ENCODE measurements at places on chromosomes 7 and 10.
A peak's percentile ranks its signal among the peaks of the same experiment; 100 is the strongest.

DNA sequence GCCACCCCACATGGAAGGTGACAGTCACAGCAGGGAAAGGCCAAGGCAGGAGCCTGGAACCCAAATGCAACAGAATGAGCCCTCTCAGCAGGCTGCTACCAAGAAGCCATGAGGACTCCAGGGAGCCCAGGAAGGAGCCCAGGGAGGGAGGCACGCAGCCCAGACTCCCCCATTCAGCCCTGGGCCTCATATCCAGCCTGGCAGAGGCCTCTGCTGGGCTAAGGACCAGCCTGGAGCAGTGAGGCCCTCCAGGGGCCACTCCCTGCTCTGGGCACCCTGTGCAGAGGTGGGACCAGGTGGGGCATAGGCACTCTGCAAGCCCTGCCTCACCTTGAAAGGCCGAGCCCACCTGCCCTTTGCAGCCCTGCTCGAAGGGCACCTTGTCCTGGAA is 25.8 kb upstream of the ZNF488 start:
- no peak for DNase-seq

- no peak for DNase-seq
Observed at GRCh38 chr10:29588629-29589421, 45.9 kb downstream of the SVIL start.

- peak; percentile 61 for DNase-seq
Observed at GRCh38 chr7:6636741-6637543, at the start of gene ZNF316. Gene ZNF316, plus strand, starts transcription at chr7:6637318. Its CDS starts 5,092 bp downstream, at chr7:6642410.

- DNase-seq, result peak; percentile 30
Observed at GRCh38 chr7:36214608-36215456, 61.8 kb downstream of the EEPD1 start.

GRCh38 chr7:27111751-27112277 is 9.3 kb upstream of the HOXA2 start:
- no peak for DNase-seq

DNA sequence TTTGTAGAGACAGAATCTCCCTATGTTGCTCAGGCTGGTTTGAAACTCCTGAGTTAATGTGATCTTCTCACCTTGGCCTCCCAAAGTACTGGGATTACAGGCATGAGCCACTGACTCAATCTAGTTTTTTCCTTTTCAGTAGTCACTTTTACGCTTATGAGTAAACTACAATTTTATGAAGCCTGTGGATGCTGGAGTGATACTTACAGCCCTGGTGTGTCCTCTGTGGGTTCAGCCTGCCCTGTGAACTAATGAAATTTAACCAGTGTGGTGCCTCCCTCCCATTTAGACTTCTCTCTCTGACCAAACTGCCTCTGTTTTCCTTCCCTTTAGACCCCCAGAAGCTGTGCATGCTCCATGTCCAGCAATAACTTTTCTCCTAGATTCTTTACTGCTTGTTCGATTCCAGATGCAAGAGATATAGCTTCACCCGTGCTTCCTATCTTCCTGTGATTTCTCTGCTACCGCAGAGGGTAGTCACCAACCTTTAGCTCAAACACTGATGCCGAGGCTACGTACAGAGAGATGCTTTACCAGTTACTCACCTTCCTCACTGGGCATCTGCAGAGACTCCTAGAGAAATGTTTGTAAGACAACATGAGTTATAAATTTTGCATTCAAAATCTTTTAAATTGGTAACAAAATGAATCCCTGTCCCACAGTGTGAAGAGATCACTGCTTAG is 90.8 kb downstream of the KIAA1217 start:
- DNase-seq, result no peak

- DNase-seq, result no peak
Observed at GRCh38 chr10:118918116-118918515, 111.4 kb upstream of the NANOS1 start.

DNA sequence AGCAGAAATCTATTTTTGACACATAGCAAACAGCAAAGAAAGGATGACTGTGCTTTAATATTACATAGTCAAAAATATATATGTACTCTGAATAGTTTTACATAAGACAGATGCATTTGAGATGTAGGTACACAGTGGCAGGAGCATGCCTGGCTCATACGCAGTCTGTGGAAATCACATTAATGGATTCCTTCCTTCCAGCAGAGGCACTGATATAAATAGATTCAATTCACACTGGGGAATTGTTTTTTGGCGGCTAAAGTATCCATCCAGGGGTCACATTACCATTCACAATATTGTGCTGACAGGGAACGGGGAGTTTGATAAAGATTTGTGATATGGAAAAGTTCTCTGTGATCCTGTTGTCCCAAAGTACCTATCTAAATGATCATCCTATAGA is 72.5 kb upstream of the AGR3 start:
- DNase-seq, result no peak

- DNase-seq, result no peak
Observed at GRCh38 chr10:4243651-4244050, 458.6 kb upstream of the KLF6 start.

DNA sequence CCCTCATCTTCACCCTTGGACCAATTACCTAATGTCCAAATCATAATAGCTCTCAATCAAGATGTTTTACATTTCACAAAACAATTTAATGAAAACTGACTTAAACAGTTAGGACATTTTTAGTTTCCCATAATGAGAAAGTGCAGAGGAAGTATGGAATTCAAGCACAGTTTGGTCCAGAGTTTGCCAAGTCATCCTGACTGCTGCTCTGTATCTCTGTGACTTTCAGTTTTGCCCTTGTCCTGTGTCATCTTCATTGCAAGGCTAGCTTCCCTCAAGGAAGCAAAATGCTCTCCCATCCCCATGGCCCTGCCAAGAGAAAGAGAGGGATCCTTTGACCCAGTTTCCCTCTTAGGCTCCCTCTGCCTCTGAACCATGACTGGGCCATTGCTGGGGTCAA is 7.9 kb upstream of the PLEKHS1 start:
- DNase-seq, result no peak

- no peak for DNase-seq
Observed at GRCh38 chr7:102451371-102452054, 13.2 kb downstream of the ALKBH4 start.

- peak; percentile 83 for DNase-seq
Observed at GRCh38 chr10:4283846-4284610, 499.0 kb upstream of the KLF6 start.

GRCh38 chr7:96996111-96996957 is 9.0 kb upstream of the DLX6 start:
- no peak for DNase-seq

DNA sequence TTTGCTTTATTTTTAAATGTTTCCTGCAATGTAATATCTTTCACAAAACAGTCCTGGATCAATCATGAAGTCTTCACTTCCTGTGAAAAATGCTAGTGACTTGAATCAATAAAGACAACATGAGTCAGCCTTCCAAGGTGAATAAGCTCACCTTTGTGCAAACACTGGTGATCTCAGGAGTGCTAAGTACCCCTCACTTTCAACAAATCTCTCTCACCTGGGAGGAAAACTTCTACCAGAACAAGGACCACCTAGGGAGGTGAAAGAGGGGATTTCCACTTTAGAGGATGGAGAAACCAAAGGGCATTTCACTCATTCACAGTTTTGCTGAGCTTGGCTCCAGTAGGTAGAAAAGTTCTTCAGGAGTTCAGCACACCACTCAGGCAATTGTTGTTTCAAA is 64.8 kb downstream of the CALD1 start:
- no peak for DNase-seq

- DNase-seq, result peak; percentile 76
Observed at GRCh38 chr7:65251851-65252620, 121.6 kb upstream of the ZNF92 start.

DNA sequence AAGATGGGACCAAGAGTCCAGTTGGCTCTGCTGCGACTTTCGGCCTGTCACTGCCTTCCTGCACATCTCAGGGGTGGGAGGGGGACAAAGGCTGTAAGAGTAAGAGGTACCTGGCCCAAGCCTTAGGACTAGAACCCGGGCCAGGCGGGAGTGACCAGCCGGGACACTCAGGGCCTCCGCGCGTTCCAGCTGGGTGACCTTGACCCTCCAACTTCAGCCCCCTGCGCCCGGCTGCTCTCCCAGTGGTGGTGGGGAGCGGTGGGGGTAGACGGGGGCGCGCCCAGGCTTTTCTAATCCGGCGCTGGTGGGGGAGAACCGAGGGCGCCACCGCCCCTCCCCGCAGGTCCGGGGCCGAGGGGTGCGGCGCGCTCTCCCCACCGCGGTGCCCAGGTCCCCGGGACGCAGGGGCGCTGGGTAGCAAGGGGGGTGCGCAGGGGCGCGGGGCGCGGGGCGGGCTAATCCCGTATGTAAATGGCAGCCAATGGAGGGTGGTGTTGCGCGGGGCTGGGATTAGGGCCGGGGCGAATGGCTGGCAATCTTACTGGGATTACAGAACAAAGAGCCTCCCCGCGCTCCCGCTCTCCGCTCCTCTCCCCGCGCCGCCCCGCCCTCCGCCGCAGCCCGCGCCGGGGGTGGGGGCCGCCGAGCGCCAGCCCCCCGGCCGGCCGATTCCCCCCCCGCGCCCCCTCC is at the start of gene GTF2IRD1:
TSS of gene GTF2IRD1 (plus strand) at position 585 of the 690 bp plus-strand sequence. CDS start 54,175 bp downstream, outside the sequence.
- DNase-seq, result peak; percentile 89

- DNase-seq, result no peak
Observed at GRCh38 chr7:34849986-34850385, 187.3 kb downstream of the DPY19L1 start.

- no peak for DNase-seq
Observed at GRCh38 chr7:82542665-82543064, 99.1 kb upstream of the CACNA2D1 start.

GRCh38 chr7:118372530-118372929 is 148.0 kb downstream of the ANKRD7 start:
- no peak for DNase-seq

- DNase-seq, result no peak
Observed at GRCh38 chr7:44223362-44224079, 22.7 kb downstream of the YKT6 start.

DNA sequence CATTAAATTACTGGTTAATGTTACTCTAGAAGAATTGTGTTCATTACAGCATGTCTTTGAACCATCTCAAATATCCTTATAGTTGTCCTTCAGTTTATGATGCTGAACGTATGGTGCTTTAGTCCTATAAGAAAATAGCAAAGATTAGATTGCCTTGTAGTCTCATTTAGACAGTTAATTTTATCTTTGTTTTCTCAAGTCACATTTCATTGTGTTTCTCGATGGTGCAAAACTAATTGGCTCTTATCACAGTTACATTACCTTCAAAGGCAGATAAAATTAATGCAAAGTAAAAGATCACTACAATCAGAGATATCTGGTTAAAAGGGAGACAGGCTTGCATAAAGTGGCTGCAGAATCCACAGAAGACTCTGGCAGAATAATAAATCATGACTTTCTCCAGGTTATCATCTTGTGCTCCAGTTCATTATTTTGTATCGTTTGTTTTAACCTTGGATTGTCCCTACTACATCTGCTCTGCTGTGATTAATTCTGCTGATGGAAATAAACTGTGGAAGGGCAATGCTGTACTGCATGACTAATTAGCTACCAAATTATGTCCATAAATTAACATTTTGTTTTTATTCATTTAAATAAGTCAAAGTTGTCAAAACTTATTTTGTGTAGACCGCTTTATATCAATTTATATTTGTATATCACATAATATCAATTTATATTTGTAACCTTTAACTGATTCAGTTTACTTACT is 24.2 kb downstream of the PRPS1L1 start:
- no peak for DNase-seq

- DNase-seq, result no peak
Observed at GRCh38 chr7:13829231-13829630, 160.2 kb downstream of the ETV1 start.

- DNase-seq, result no peak
Observed at GRCh38 chr7:13800694-13801448, 188.6 kb downstream of the ETV1 start.

DNA sequence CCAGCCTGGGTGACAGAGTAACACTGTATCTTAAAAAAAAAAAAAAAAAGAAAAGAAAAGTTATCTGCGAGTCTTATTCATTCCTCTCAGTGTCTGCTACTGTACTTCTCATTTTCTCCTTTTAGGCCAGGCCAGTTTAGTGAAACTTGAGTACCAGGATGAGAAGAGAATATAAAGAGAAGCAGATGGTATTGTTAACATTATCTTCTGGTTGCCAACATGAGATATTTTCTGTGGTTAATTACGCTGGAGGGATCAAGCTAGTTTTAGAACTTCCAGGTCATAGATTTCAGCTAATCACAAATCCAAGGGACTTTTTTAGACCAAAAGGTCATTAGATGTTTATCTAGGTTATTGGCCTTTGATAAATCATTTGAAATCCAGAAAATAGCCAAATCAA is 252.6 kb upstream of the SMIM30 start:
- no peak for DNase-seq

- DNase-seq, result no peak
Observed at GRCh38 chr10:96745950-96746349, 25.6 kb upstream of the PIK3AP1 start.

DNA sequence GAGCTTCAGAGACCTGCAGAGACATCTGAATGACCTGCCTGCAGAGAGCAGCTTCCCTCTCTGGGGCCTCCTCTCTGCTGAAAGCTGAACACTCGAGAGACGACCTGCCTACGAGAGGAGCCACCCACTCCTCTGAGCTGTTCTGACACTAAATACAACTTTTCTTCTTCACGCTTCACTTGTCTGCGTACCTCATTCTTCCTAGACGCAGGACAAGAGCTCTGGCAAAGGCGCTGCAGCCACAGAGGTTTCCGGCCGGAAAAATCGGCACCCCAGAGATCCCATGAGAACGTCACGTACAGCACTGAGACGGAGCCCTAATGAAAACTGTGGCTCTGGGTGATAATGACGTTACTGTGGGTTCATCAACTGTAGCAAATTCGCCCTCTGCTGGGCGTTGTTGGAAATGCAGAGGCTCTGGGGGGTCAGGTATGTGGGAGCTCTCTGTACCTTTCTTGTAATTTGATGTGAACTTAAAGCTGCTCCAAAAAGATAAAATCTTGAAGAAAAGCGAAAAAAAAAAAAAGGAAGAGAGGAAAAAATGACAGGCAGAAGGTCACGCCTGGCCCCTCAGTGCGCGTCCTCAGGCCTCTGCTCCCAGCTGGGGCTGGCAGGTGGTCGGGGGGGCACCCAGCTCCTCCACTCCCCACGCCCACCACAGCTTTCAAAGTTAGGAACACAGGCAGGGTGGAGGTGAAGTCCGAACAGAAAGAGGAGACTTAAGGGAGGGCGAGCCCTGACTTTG is 120.7 kb downstream of the DYNC2I1 start:
- peak; percentile 94 for DNase-seq

Measured in testis (tissue), 5 donors.